Activated CD8-positive, alpha-beta memory T cell treated with anti-CD3 and anti-CD28 coated beads for 24 hours (primary cell): ENCODE measurements at places on chromosomes 3 and 15.

GRCh38 chr15:81516461-81516860 lies 142.4 kb upstream of the TMC3 start:
- DNase-seq, result no peak

GRCh38 chr3:158094235-158095110 lies 11.7 kb downstream of the SHOX2 start:
- peak; percentile 57 for DNase-seq

- DNase-seq, result no peak
Measured at GRCh38 chr3:188316723-188317070, 162.7 kb downstream of the LPP start.

- no peak for DNase-seq
Measured at GRCh38 chr3:6770397-6770690, 90.6 kb upstream of the GRM7 start.

DNA sequence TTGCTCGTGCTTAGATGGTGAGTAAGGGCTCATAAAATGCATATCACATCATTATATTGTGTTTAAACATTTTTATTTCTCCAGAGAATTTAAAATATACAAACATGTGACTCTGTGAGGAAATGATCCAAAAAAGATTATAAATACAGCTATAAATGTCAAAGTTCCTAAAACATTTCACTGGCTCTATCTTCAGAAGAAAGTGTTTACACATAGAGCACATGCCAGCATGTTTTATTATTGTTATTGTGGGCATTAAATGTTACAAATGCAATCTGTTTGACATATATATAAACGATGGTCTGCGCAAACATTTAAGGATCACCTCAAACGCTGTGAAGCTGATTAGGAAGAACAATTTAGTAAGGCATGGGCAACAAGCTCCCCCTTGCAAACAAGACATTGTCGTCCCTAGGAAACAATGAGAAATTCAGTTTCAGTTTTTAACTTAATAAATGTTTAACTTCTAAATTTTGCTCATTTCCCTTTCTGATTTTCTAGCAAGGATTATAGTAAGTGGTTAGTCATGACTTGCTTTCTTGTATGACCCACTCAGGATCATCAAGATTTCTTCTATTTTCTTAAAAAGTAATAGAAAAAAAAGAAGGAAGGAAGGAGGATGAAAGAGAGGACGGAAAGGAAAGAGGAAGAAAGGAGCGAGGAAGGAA lies 207.5 kb downstream of the SATB1 start:
- no peak for DNase-seq

GRCh38 chr15:90038632-90039095 lies 37.5 kb downstream of the ZNF710 start:
- DNase-seq, result no peak
